ENCODE measurements at places on chromosomes 2 and 18. TPM values are rescaled to one million over a fixed set of nuclear protein-coding genes. Genes with fewer than 3 reads are reported as not detected.

Gene FZD7
- total RNA-seq, result 25.3 TPM

- DNase-seq, result no peak
Measured at GRCh38 chr2:64325477-64325851, 128.5 kb upstream of the LGALSL start.

Gene PTPRN
- not detected for total RNA-seq

Gene TRIB2
- total RNA-seq, result 32.1 TPM

- no peak for DNase-seq
Measured at GRCh38 chr2:99543247-99543646, 53.4 kb upstream of the REV1 start.

- no peak for DNase-seq
Measured at GRCh38 chr2:164967361-164967760, 12.0 kb upstream of the SLC38A11 start.

- DNase-seq, result no peak
Measured at GRCh38 chr2:14619441-14619840, 13.1 kb upstream of the LRATD1 start.

DNA sequence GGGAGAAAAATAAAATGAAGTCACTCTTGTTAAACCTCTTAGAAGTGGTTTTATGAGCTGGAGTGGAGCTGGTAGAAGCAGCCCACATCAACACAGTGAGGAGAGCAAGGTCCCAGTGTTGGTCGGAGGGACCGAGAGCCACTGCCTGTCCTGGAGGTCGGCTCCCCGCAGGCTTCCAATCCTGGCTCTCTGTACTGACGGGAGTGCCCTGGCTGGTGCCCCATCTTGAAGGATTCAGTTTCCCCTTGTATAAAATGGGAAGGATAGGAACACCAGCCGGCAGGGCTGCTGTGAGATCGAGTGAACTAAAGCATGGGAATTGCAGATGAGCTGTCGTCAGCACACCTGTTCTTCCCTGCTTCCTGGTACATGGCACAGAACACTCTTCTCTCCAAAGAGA lies 104.3 kb upstream of the ID2 start:
- no peak for DNase-seq

GRCh38 chr2:219125225-219125885 lies 35.3 kb downstream of the NHEJ1 start:
- DNase-seq, result peak; percentile 57

Gene DES
- total RNA-seq, result 12,920 TPM

GRCh38 chr2:120539937-120540718 lies 194.2 kb downstream of the INHBB start:
- DNase-seq, result peak; percentile 82

- DNase-seq, result no peak
Measured at GRCh38 chr2:221567809-221568208, 4.3 kb downstream of the EPHA4 start.

DNA sequence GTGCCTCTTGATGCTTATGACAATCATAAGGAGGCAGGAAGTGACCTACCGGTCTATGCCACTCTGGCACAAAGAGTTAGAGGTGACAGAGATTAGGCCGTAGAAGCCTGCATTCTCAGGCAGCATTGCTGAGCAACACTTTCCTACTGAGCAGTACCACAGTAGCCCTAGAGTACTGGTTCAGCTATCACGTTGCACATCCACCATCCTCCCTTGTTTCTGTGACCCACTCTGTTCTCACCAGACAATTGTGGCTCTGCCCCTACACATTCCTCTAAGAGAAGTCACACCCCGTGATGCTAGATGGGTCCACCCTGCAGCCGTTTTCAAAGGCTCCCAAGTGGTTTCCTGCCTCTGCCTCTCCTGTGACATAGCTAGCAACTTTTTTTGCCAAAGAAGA lies 22.6 kb upstream of the SUCLG1 start:
- DNase-seq, result no peak

GRCh38 chr2:215874418-215874817 lies 138.9 kb downstream of the MREG start:
- DNase-seq, result no peak

- DNase-seq, result no peak
Measured at GRCh38 chr2:95044601-95045000, 19.1 kb downstream of the MAL start.

DNA sequence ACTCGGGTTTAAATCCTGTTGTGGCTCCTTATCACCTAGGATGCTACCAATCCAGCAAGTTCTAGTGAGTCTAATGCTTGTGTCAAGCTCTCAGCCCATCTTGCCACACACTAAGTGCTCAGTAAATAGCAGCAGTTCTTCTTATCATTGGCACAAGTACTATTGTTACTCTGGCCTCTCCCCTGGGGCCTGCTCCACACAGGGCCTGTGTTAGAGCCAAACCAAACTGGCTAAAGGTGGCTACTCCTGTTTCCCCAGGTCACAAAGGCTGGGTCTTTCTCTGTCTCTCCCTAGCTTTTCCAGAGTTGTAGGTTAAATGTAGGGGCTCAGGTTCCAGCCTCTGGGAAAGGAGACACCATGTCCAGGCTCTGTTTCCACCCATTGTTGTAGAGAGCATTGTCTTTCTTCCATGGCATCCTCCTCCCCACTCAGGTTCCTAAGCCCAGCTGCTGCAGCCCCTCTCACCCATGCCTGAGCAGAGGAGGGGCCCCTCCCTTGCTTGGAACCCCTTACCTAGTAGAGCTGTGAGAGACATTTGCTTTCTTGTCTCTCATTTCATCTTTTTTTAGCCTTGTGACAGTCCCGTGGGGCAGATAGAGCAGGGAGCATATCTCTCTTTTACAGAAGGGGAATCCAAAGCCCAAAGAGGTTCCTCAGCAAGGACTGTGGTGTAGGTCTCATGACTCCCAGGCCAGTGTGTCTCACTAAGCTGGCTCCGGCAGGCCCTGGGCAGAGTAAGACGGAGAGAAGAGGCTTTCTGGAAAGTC lies 56.4 kb upstream of the OTOF start:
- no peak for DNase-seq

GRCh38 chr2:73063909-73064875 lies 7.3 kb downstream of the SFXN5 start:
- no peak for DNase-seq

GRCh38 chr2:81940266-81940955 lies 1635.9 kb upstream of the LRRTM1 start:
- no peak for DNase-seq

Gene REG1B
- total RNA-seq, result not detected

Gene SERPINB10
- not detected for total RNA-seq

Gene EMILIN1
- total RNA-seq, result 17.4 TPM

Gene ADD2
- total RNA-seq, result 2.0 TPM

Gene GPR155
- 14.7 TPM for total RNA-seq

DNA sequence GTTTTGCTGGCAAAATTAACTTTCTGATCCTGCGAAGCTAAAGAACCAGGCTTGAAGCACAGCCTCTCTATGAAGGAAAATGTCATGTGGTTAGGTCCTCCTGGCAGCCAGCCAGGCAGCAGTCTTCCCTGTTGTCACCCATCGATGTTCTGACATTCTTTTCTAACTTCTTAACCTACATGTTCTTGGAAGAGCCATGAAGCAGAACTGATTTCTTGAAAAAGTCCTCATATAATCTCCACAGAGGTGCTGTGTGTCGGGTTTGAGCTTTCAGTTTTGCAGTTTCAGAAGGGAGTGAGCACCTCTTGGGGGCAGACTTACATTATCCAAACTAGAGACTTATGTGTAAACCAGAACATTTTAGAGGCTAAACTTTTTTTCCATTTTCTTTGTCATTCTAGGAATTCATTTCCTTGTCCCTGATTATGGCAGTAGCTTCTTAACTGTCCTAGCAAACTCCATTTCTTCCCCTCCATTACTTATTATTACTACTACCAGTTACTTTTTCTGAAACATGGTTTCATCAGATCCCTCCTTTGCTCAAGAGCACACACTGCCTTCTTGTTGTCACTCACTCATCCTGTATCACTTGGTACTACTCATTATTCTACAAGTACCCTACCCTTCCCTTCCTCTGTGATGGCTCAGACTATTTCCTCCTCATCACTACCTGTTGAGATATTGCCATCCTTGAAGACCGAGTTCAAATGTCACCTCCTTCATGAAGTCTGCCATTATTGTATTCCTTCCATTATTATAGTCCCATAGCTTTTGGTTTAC lies 31.1 kb downstream of the DOK1 start:
- peak; percentile 62 for DNase-seq

GRCh38 chr18:61549416-61549815 lies 216.2 kb downstream of the CDH20 start:
- DNase-seq, result no peak

DNA sequence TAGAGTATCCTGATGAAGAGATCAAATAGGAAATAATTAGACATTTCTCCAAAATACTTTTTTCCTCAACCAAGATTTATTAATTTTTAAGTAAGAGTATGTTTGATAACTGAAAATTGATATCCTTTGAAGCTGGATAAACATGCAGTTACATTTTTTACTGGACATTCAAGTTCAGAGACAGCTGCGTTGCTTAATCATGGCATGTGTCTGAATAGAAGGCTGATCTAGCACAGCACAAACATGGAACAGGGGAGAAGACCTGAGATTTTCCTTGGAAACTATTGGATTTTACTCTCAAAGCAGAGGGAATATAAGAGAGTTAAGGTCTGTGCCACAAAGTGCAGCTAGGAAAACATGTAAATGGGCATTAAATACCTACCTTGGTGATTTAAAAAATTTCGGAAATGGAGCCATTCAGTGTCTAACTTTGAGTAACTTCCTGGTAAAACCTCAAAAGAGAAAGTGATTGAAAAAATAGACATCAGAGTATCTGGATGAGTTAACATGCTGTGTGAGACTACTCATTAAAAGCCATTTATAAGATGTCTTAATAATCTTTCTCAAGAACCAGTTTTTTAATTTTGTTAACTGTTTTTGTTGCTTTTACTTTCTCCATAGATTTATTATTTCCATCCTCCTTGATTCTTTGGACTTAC lies 31.8 kb downstream of the CRIM1 start:
- DNase-seq, result no peak

GRCh38 chr18:61502472-61502871 lies 169.2 kb downstream of the CDH20 start:
- no peak for DNase-seq

GRCh38 chr2:149134335-149134923 lies 95.9 kb downstream of the LYPD6B start:
- no peak for DNase-seq

DNA sequence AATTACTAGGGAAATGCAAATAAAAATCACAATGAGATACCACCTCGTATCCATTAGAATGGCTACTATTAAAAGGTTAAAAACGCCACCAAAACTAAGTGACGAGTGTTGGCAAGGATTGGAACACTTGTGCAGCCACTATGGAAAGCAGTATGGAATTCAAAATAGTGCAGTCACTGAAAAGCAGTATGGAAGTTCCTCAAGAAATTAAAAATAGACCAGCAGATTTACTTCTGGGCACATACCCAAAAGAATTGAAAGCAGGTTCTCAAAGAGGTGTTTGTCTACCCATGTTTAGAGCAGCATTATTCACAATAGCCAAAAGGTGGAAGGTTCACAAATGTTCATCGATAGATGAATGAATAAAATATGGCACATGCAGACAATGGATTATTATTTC lies 149.7 kb upstream of the STON1 start:
- no peak for DNase-seq
